Cardiac septum (tissue), 1 donor: ENCODE measurements at places on chromosomes 3 and 15. TPM values are rescaled to one million over a fixed set of nuclear protein-coding genes. Genes with fewer than 3 reads are reported as not detected.

DNA sequence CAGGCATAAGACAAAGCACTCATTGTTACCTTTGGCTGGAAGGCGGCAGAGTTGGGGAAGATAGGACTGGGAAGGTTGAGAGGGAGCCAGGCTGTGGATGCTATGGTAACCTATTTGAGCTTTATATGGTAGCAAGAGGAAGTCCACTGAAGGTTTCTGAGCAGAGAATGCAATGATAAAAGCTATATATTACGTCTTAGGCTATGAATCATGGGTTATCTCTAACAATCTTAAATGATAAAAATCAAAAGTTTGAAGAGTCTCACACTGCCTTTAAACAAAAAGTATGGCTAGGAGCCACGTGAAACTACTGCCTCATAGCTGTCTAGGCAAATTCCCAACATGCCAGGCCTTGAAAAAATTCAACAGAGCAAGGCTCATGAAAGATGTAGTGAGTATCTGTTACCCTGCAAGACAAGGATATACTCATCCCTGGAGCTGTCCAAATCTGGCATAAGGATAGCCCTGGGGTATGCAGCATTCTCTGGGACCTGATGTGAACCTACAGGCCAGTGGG lies 4.1 kb downstream of the P3H2 start:
- no peak for DNase-seq

DNA sequence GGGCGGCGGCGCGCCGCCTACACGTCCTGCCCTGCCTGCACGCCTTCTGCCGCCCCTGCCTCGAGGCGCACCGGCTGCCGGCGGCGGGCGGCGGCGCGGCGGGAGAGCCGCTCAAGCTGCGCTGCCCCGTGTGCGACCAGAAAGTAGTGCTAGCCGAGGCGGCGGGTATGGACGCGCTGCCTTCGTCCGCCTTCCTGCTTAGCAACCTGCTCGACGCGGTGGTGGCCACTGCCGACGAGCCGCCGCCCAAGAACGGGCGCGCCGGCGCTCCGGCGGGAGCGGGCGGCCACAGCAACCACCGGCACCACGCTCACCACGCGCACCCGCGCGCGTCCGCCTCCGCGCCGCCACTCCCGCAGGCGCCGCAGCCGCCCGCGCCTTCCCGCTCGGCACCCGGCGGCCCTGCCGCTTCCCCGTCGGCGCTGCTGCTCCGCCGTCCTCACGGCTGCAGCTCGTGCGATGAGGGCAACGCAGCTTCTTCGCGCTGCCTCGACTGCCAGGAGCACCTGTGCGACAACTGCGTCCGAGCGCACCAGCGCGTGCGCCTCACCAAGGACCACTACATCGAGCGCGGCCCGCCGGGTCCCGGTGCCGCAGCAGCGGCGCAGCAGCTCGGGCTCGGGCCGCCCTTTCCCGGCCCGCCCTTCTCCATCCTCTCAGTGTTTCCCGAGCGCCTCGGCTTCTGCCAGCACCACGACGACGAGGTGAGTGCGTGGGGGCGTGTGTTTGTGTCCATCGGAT lies 602 bp downstream of the TRIM71 start:
- DNase-seq: no peak

DNA sequence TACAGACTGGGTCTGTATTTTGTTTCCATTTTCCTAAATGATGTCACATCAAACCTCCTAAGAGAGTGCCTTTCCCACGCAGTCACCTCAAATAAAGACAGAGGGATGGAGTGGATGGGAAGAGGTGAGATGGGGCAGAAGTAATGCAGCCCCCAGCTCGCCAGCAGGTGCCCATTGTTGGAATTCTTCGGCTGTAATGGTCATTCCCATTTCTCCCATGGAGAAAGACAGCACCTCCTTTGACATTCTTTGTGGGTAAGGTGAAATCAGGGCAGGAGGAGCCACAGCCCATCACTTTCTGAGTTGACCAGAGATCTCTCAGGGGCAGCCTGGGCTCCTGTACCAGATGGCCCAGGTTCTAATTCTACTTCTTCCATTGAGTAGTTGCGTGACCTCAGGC lies 84.4 kb upstream of the NR2F2 start:
- no peak for DNase-seq

DNA sequence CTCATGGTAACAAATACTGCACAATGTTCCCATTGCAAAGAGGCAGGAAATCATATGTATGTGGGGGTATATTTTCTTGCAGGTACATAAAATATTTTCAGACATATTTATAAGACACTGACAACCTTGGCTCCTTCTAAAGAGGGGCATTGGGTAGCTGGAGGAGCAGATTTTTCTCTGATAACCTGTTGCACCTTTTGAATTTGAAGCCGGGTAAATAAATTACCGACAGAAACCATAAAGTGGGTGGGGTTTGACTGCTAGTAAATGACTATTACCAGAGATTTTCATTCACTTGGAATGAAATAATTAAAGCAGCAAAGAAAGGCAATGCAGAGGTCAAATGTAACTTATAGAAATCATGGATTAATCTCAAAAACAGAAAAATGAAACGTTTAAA lies 19.2 kb downstream of the LHFPL4 start:
- no peak for DNase-seq

DNA sequence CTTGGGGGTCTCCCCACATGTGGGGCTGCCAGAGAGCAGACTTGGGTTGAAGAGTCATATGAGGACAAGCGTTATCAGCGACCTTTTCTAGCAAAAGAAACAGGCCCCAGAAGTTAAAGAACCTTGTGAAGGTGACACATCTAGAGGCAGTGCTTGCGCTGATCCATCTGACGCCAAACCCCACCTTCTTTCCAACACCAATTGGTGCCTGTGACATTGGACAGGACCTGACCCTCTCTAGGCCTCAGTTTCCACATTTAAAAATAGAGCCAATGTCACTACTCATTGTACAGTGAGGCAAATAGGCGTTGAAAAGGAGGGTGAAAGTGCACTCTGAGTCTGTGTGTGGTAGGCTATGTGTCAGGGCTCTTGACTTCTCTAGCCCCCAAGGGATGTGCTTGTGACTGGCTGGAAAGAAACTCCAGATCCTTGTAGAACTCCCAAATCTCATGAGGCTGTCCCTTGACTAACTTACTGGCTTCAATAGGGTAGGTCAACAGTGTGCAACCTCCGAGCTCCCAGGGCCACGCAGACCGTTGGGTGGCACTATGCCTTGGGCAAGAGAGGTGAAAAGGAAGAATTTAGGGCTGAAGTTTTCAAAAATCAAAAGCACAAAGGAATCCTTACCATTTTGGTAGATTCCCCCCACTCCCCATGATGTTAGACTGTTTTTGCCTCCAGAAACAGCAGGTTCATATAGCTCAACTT lies 666 bp upstream of the FAM219B start:
- no peak for DNase-seq

The CRYBG3 gene
- 38.2 TPM for total RNA-seq

The PAQR5 gene
- 0.16 TPM for total RNA-seq

DNA sequence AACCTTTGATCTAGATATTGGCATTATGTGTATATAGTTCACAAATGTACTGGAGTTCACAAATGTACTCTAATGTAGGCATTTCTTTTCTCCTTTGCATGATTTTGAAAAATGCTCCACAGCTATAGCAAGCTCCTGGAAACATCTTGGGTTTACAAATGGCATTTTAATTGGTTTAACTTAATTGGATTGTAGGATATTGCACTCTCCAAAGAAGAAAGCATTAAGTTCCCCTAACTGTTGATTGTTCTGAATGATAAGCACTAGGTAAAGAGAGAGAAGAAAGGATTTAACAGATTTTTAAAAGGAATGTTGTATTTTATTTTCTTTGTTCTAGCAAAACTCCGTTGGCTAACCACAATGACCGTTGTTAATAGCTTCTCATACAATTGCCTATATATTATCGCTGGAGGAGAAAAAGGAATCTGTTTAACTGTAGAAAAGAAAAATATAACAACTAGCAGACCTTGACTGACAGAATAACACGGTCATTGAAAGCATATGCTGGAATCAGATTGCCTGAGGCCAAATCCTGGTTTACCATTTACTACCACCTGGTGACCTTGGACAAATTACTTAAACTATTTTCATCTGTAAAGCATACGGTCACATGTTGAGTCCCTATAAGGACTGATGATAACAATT lies 170.8 kb downstream of the PEX5L start:
- no peak for DNase-seq

The TMEM42 gene
- 10.5 TPM for total RNA-seq

The SYNPR gene
- total RNA-seq: 0.46 TPM

- DNase-seq: no peak
These were observed 481.9 kb upstream of the CNTN4 start for GRCh38 chr3:1616744-1617143.

The CSTA gene
- 2.0 TPM for total RNA-seq

- DNase-seq: no peak
These were observed 68.9 kb downstream of the DUT start for GRCh38 chr15:48400086-48400485.

GRCh38 chr3:52756141-52756540 lies 14.6 kb downstream of the NEK4 start:
- no peak for DNase-seq

DNA sequence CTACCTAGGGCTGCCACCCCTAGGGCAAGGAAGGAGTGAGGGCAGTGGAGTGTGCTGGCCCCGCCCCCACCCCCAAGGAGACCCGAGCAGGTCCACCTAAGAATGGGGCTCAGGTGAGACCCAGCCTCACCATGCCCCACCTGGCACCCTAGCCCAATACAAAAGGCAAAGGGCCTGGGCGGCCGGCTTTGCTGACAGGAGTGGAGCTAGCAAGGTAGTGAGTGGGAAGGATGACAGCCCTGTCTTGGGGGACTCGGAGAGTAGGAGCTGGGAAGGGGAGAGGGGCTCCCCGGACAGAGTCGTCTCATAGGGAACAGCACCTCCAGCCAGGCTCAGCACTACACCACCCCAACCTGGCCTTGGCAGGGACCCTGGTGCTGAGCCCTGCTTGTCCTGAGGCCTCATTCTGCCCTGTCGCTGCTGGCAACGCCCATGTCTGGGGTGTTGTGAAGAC lies 12.1 kb downstream of the C15orf39 start:
- DNase-seq: no peak

The MEIS2 gene
- 40.3 TPM for total RNA-seq
